Suprapubic skin (tissue), 4 donors: ENCODE measurements at places on chromosomes 1 and 21. TPM values are rescaled to one million over a fixed set of nuclear protein-coding genes. Genes with fewer than 3 reads are reported as not detected.

GJA9 gene
- total RNA-seq, result not detected

GRCh38 chr1:24586970-24587820, 31.3 kb downstream of the NCMAP start:
- DNase-seq, result no peak

DNAJC28 gene
- total RNA-seq, result 3.3 TPM

OXCT2 gene
- 0.45 TPM for total RNA-seq

- DNase-seq, result no peak
These were observed 27.5 kb downstream of the LRRC8C start for GRCh38 chr1:89660224-89661061.

DNA sequence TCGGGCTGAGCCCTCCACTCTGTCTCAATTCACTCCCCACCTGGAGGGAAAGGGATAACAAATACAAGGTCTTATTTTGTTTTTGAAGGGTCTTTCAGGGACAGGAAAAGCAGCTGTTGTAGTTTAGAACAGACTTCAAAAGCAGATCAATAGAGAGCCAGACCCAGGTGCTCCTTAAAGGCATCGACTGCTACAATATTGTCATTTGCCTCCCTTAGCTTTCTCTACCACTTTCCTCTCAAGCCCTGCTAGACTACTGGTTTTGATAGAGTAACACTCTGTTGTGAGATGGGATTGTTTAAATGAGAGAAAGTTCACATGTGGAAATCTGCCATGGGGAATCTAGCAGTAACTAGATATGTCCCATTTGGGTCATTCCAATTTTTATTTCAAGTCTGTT, 24.0 kb downstream of the RGS7 start:
- no peak for DNase-seq

CELA3A gene
- not detected for total RNA-seq

RHD gene
- not detected for total RNA-seq

TRABD2B gene
- 1.7 TPM for total RNA-seq

- no peak for DNase-seq
These were observed 144.3 kb downstream of the FCRL5 start for GRCh38 chr1:157407917-157408525.

DNA sequence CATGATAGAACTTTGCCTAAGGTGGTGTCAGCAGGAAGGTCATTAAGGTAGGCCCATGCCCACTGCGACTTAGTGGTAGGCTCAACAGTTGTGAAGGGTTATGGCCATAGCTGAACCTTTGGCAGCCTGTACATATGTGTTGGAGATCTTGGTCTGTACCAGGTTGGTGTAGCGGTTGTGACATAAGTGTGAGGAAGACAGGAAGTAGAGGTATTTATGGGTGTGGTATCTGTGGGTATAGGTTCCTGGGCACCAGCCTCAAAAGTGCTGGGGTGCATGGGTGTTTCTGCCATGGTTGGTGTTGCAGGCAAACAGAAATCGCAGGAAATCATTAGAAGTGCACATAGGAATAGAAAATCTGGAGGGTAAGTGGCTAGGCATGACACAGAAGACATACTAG, 18.6 kb upstream of the LRIF1 start:
- DNase-seq, result no peak

DNA sequence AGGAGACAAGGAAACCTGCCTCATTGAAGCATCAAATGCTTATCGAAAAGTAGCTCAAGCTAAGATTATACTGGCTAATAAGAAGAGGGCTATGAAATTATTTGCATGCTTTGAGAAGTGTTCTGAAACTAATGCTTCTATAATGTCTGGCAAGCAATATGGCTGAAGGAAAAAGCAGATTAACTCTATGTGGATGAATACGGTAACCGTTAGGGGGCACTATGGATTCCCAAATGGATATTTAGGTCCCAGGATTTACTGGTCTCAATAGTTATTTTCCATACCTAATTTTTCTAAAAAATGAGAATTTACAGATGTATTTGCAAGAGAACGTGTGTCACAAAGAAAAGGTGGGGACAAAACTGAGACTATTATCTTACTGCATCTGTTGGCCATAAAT, 34.6 kb upstream of the RRP15 start:
- DNase-seq, result no peak

GRCh38 chr1:66305927-66306326, 228.0 kb upstream of the SGIP1 start:
- DNase-seq, result no peak

GRCh38 chr1:17599954-17600300, 60.4 kb downstream of the ARHGEF10L start:
- no peak for DNase-seq

RPS27 gene
- 1,261 TPM for total RNA-seq

DNA sequence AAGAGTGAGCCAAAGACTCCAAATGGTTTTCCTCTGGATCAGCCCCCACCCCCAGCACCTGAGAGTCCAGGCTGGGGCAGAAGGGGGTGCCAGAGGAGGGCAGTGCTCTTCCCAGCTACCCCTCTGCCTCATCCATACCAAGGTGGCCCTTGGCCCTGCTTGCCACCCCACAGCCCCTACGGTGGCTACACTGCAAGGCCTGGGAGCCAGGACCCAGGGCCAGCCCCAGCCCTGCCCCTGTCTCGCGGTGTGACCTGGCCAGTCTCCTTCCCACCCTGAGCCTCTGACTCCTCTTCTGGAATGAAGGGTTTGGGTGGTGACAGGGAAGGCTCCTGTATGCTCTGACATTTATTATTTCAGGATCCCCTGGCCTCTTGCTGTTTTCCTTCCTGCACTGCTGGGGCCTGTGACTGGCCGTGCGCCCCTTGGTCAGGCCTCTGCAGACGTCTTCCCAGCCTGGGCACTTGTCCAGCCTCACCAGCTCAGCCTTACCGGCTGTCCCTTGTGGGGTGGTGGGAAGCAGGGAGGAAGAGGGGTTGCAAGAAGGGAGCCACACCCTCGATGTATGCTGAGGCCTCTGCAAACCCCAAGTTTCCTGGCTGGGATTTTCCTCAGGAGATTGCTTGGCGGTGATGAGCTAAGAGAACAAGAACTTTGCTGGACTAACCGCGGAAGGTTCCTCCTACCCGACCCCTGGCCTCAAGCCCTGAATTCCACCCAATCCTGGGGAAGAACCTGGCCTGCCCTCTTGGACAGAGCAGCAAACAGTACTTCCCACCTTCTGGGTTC, 13.5 kb downstream of the ASAP3 start:
- no peak for DNase-seq

DNA sequence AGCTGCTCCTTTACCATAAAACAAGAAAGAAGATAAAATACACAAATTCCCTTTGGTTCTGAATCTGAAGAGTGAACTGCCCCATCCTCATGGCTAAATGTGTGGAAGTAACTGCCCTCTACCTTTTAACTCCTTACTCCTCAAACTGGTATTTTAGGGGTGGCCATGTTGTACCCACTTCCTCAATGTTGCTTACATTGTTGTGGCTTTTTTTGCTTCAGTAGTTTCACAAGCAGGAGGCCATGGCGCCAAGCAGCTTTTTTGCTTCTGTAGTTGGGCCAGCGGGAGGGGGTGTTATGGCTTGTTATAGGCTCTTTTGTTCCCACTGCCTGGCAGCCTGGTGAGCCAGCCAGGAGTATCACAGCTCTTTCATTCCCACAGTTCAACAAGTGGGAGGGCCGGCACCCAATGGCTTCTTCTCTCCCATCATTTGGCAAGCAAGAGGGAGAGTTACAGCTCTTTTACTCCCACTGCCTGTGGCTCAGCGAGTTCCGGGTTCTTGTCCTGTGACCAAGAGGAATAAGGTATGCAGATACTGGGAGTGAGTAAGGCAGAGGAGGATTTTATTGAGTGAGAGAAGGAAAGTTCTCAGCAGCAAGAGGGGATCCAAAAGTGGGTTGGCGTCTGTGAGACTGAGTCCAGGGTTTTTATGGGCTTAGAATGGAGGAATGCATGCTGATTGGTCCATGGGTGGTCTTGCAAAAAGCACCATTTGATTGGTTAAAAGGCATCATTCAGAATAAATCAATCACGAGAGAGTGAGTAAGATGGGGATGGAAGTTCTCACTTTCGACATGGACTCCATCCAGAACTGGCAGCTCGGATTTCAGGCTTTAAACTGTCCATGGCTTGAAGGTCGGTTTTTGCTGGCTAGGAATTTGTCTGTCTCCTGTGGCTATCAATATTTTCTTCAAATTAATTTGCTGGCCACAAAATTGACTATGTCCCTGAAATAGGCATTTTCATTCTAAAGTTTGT, 429.6 kb downstream of the HLX start:
- DNase-seq, result no peak

DNA sequence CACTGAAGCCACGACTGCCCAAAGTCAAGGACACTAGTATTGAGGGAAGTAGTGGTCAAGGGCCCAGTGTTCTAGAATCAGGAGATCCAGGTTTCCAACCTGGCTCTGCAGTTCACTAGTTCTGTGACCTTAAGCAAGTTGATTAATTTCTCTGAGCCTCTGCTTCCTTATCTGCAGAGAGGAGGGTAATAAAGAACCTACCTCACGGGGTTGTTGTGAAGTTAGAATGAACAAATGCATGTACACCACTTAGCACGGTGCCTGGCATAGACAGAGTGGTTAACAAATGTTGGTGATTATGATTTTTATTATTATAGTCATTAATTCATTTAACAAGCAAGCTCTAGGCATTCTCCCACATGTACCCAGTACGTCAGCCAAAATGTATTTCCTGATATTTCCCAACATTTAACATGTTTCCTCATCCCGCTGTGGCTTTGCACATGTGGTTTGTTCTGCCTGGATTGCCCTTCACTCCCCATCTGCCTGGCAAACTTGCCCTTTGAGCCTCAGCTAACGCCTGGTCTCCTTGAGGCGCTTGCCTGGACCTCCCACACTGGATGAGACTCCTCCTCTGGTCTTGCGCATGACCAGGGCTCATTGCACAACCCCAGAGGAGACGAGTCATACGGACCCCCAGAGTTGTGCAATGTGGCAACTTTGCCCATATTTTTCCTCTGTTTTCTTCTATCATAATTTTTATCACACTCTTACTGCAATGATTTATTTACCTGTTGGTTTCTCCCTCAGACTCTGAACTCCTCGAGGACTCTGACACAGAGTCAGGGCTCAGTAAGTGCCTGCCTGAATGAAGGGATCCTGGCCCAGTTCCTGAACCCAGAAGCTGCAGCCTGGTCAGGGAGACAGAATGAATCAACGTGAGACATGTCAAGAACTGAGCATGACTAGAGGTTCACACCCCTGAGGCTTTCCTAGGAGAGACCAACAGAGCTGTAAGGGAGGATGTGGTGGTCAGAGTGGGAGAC, 20.7 kb upstream of the MFSD2A start:
- peak; percentile 93 for DNase-seq

DNA sequence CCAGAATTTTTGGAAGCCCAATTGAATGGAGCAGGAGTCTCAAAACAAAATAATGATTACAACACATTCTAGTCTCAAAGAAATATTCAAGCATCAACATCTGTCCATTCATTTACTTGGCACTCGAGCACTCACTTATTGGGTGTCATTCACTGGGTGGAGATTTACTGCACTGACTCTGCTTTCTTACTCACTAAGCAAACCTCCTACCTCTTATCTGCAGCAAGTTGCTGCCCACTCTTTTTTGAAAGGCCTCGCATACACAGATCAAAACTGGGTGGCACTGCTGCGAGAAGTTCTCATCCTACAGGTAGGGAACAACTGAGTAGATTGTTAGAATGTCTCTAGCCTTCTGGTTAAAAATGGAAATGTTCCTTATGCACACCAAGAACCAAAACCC, 18.0 kb downstream of the RHBDL2 start:
- no peak for DNase-seq

DNA sequence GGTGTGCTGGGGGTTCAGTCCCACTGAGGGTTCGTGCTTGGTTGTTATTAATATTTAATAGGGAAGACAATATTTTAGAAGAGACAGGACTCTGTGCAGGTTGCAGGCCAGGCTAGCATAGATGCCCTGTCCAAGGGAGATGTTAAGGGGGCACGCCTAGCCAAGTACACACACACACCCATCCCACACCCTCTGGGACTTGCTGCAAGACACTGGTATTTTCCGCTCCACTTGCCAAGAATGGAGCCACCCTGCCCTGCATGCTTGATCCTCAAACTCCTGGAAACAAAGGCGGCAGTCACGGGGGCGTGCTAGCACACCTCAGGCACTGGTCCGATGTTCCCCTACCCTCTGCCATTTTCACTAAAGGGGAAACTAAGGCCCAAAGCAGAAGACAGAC, 99.1 kb downstream of the MRPL37 start:
- DNase-seq, result no peak

- no peak for DNase-seq
These were observed 63.4 kb upstream of the LRP8 start for GRCh38 chr1:53391296-53391695.

DNA sequence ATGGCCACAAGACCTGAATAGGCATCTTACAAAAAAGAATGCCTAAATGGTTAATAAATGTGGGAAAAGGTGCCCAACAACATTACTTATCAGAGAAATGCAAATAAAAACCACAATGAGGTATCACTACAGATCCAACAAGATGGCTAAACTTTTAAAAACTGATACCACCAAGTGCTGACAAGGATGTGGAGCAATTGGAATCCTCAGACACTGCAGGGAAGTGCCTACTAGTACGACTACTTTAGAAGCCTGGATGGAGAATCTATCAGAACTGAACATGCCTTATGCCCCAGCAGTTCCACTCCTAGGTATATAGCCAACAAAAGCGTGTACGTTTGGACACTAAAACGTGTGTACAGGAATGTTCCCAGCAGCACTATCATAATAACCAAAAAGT, 19.9 kb downstream of the TNFRSF8 start:
- DNase-seq, result no peak

GRCh38 chr1:75725266-75725665, 757 bp downstream of the ACADM start:
- DNase-seq, result no peak
